ENCODE measurements at places on chromosomes 3 and 15. TPM values are rescaled to one million over a fixed set of nuclear protein-coding genes. Genes with fewer than 3 reads are reported as not detected.

DNA sequence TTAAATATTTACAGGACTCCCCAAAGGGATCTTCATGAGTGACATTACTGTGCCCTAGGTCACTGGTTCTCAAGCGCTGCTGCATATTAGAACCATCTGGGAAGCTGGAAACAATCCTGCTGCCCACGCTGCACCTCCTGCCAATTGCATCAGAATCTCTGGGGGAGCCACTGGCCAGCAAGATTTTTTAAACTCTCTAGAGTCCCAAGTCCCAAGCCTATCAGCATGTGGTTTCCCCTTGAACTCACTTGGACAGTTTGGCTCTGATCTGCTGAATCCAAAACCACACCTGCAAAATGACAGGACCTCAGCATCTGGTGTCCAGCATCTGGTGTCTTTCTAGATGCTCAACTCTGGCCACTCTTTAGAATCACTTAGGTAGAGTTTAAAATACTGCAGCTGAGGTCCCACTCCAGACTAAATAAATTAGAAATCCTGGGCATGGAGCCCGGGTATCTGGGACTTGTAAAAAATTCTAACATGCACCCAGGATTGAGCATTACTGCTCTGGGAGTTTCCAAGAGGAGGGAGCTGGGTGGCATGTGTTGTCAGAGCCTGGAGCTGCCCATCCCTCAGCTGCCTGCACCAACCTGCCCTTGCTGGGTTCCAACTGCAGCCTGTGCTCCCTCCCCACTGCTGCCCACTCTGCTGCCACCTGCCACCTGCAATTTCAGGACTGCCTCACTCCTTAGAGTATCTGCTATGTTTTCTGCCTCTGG is 311.3 kb downstream of the SLC9A9 start:
- H3K36me3 ChIP-seq = no peaks in the 10 kb centered on the region
- H3K4me1 ChIP-seq = no peaks in the 10 kb centered on the region
- no peak overlapping the region for H3K27ac ChIP-seq
- DNase-seq = peak; percentile 63
- H3K4me3 ChIP-seq = no peak overlapping the region

CCDC9B gene
- total RNA-seq = 10.1 TPM

GRCh38 chr3:97942801-97943546 is 29.3 kb downstream of the RIOX2 start:
- no peaks in the 10 kb centered on the region for H3K4me1 ChIP-seq
- no peak for DNase-seq
- H3K36me3 ChIP-seq = peaks cover 32% of the 10 kb centered on the region
- no peak overlapping the region for H3K4me3 ChIP-seq
- no peak overlapping the region for H3K27ac ChIP-seq

ADAMTS9 gene
- 7.5 TPM for total RNA-seq

MASP1 gene
- total RNA-seq = 0.62 TPM

ZNF385D gene
- total RNA-seq = 7.8 TPM

DNA sequence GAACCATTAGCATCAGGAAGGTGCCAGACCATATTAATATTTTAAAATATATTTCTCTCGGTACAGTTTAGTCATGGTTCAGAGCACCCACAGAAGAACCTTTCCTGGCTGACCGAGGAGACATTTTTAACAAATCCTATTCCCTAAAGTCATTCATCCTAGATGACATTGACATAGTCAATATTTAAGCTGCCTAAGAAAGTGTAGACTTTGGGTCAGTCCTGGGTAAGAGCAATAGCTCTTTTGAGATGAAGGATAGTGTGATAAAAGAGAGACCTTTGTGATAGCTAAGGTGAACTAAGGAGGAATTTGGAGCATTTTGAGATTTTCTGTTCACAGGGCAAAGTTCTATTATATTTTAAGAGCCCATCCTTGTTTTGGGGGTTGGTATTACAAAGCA is 47.5 kb downstream of the ZNF609 start:
- H3K36me3 ChIP-seq = peaks cover 3% of the 10 kb centered on the region
- H3K27ac ChIP-seq = no peak overlapping the region
- no peaks in the 10 kb centered on the region for H3K27me3 ChIP-seq

Measured in astrocyte (in vitro differentiated cells and primary cell).